ENCODE measurements at places on chromosomes 7 and 10.

DNA sequence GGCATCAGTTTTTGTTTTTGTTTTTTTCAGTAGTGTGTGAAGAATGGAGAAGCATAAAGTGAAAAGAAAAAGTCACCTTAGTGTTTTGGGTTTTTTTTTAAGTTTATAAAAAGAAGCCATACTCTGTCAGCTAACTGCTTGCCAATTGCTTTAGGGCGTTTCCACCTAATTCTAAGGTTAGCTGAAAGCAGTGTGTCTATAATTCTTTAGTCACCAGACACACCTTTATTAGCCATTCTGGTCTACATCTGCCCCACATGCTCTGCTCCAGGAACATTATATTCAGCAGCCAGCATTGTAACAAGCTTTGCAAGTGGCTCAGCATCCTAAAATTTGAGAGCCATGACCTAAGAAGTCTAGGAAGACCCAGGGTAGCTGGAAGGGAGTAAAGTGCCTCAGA is 14.1 kb upstream of the SLC16A12 start:
- peak; percentile 81 for DNase-seq

DNA sequence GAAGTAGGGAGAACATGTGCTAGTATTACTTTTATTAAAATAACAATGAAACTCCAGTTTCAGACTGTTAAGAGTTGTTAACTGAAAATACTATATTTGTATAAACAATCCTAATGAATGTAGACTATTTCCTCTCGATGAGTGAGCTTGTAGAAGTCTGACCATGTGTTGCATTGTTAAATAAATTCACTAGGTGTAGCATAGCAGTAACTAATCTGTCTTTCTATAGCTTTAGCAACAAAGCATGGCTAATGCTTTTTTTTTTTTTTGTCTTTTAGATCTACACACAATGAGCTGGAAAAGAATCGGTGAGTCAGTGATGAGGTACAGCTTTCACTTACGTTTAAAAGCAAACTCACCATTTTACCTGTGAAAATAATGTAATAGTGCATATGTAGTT is 37.1 kb downstream of the MXI1 start:
- no peak for DNase-seq

GRCh38 chr7:42340436-42340835 is 103.4 kb upstream of the GLI3 start:
- DNase-seq: no peak

DNA sequence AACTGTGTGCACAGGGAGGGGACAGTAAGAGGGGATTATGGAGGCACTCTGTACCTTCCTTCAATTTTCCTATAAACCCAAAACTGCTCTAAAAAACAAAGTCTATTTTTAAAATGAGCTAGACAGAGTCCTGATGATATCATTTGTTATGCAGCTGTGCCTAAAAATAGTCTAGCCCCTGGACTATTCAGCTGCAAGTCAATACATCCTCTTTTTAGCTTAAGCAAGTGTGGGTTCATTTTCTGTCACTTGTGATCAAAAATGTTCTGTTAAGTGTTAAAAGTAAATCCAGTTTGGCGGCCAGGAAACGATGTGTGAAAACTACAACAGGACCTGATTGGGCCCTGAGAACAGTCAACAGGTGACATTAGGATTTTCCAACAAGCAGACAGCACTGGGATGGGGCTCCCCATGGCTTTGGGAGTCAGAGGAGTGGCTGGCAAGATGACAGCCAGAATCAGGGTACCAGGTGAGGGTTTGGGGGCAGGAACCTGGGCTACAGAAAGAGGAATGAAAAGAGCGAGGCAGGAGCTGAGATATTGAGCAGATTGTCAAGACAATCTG is 33.9 kb downstream of the FAM107B start:
- no peak for DNase-seq

- DNase-seq: no peak
Observed at GRCh38 chr10:79057481-79058275, 11.1 kb upstream of the ZMIZ1 start.

- no peak for DNase-seq
Observed at GRCh38 chr7:79453558-79454360, at the start of gene MAGI2. Gene MAGI2, minus strand, starts transcription at chr7:79453667. Its CDS starts 347 bp downstream, at chr7:79453320.

- DNase-seq: no peak
Observed at GRCh38 chr10:71260622-71261325, 48.4 kb downstream of the UNC5B start.

- no peak for DNase-seq
Observed at GRCh38 chr7:127751490-127752448, 99.8 kb downstream of the SND1 start.

DNA sequence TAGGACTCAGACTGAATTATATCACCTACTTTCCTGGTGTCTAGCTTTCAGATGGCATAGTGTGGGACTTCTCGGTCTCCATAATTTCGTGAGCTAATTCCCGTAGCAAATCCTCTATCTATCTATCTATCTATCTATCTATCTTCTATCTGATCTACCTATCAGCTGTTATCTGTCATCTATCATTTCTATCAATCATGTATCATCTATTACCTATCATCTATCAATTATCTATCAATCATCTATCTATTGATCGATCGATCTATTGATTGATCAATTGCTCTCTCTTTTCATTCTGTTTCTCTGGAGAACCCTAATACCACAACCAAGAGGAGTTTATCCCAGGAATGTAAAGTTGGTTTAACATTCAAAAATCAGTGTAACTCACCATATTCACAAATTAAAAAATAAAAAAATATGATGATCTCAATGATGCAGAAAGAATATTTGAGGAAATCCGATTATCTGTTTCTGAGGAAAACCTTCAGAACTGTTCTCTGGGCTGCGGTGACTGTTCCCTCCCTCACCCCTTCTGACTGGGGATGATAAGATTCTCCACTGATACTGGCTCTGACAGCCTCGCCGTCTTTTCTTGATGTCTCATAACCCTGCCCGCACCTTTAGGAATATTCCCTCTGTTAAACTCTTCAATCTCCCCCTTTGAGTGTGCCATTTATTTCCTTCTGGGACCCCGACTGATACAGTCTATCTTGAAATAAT is 147.7 kb downstream of the ACTR3B start:
- DNase-seq: no peak

GRCh38 chr10:4838743-4839142 is 12.7 kb downstream of the AKR1E2 start:
- no peak for DNase-seq

DNA sequence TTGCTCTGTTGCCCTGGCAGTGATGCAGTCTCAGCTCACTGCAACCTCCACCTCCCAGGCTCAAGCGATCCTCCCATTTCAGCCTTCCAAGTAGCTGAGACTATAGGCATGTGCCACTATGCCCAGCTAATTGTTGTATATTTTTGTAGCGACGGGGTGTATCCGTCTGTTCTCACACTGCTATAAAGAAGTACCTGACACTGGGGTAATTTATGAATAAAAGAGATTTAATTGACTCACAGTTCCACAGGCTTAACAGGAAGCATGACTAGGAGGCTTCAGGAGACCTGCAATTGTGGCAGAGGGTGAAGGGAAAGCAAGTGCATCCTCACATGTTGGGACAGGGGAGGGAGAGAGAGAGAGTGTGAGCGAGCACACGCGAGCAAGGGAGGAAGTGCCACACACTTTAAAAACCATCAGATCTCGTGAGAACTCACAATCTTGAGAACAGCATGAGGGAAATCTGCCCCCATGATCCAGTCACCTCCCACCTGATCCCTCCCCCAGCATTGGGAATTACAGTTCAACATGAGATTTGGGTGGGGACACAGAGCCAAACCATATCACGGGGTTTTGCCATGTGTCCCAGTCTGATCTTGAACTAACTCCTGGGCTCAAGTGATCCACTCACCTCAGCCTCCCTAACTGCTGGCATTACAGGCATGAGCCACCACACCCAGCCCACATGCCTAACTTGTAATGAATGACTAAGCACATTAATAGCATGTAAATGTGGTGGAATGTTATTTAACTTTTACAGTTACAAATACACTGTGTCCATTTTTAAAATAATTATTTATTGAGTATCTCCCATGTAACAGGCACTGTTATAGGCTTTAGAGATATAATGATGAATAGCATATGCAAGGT is 65.5 kb downstream of the RALA start:
- DNase-seq: peak; percentile 49

GRCh38 chr7:85733169-85733915 is 546.5 kb upstream of the SEMA3D start:
- DNase-seq: peak; percentile 19

GRCh38 chr10:113754768-113755167 is 3.3 kb downstream of the PLEKHS1 start:
- DNase-seq: no peak

GRCh38 chr7:46162609-46163008 is 241.5 kb upstream of the IGFBP3 start:
- DNase-seq: no peak

DNA sequence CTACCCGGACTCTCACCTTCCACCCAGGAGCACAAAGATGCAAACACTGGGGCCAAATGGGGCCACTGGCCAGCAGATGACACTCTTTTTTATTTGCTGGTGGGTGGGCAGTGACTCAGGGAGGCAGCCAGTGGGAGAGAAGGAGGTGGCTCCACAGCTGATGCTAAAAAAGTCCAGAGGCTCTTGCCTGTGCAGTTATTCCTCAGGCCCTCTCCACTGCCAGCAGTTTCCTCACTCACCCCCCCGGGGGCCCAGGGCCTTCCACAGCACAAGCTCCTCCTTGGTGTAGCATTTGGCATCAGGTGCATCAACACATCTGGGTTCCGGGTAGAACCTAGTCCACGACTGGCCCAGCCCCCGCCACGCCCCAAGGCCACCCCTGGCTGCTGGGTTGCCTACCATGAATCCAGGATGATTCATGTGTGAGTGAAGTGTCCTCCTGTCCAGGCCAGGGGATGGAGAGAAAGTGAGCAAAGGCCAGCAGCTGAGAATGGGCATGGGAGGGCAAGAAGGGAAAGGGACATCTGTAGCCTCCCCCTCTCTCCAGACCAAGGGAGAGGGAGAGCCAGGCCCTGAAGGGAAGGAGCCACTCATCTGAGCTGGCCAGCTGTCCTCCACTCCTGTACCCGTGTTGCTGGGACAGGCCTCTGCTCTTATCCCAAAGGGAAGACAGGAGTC is 1.7 kb upstream of the KCNH2 start:
- DNase-seq: no peak

GRCh38 chr10:124670849-124671248 is 73.3 kb downstream of the FAM53B start:
- DNase-seq: no peak

DNA sequence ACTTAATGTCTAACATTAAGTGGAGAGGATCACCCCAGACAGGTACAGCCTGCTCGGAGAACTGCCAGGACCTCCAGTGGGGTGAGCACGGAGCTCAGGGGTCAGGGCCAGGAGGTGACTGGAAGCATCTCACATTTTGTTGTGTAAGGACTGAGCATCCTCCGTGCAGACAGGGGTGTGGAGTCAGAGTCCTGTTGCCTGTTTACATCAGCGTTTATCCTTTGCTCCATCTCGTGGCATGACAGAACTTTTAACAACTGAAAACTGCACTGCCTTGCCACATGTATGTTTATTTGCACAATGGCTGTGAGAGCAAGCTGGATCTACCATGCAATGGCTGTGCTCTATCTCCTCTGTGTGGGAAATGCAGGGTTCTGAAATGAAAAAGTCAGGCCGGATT is 175.4 kb upstream of the AKR1E2 start:
- no peak for DNase-seq

GRCh38 chr7:102079140-102080018 is 207.3 kb upstream of the SH2B2 start:
- no peak for DNase-seq

- DNase-seq: no peak
Observed at GRCh38 chr10:48667960-48668590, 16.6 kb upstream of the WDFY4 start.

GRCh38 chr10:33952692-33953360 is 618.4 kb upstream of the NRP1 start:
- peak; percentile 99 for DNase-seq

DNA sequence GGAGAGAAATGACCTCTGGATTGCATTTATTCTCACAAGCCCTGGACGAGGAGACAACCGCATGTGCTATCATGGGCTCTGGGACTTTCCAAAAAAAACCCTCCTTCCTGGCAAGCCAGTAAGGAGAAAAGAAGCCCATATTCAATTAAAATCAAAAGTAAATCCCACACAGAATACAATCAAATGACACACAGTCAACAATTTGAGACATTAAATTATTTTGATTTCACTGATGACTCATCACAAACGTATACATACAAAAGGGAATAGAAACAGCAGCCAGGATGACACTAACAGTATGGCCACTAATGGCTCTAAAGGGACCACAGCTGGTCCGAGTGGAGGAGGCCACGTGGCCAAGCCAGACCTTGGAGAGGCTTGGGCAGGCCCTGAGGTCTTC is 24.9 kb downstream of the LRRC20 start:
- DNase-seq: peak; percentile 83

GRCh38 chr10:62614389-62615157 is 189.9 kb upstream of the ADO start:
- peak; percentile 99 for DNase-seq

DNA sequence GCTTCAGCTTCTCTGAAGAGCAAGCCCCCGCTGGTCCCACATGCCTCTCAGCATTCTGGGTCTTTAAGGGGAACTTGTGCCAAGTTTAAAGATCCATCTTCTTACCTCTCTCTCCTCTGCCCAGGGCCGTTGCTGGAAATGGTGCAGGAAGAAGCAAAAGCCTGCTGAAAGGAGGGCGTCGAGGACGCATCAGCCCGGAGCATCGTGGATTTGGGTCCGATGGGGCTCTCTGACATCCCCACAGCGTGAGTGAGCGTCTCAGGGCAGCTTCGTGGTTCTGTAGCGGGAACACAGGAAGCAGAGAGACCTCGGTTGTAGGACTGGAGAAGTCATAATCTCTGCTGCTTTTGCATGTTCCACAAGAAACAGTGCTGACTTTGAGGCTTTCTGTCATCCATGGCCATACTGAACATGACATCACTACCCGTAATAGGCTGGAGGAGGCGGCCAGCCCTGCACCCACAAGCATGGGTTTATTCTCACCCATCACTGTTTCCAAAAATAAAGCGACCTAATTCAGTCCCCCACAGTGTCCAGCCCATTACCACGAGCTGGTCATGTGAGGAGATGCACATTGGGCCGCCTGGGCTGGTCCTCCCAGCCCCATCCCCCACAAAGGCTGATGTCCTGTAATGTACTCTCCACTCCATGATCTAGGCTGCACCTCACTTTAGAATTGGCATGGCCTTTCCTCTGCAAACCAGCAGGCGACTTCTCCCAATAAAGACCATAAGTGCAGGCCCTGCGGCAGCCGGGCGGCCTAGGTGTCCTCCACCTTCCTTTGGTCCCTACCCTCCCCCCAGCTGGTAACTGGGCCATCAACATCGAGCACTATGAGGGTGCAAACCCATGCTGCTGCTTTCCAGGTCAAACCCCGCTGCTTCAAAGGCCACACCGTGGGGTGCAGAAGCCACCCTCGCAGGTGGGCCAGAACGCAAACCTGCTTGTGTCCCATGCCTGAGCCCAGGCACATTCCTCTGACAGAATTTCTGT is 276.9 kb downstream of the TNS3 start:
- no peak for DNase-seq

- DNase-seq: peak; percentile 84
Observed at GRCh38 chr7:157027568-157028198, 17.2 kb upstream of the MNX1 start.
